ENCODE measurements at places on chromosomes 11 and 22.

- DNase-seq: peak; percentile 46
These were observed 39.1 kb upstream of the LIPT2 start for GRCh38 chr11:74532501-74533246.

GRCh38 chr22:35960854-35961253 is 67.8 kb downstream of the RBFOX2 start:
- DNase-seq: no peak

DNA sequence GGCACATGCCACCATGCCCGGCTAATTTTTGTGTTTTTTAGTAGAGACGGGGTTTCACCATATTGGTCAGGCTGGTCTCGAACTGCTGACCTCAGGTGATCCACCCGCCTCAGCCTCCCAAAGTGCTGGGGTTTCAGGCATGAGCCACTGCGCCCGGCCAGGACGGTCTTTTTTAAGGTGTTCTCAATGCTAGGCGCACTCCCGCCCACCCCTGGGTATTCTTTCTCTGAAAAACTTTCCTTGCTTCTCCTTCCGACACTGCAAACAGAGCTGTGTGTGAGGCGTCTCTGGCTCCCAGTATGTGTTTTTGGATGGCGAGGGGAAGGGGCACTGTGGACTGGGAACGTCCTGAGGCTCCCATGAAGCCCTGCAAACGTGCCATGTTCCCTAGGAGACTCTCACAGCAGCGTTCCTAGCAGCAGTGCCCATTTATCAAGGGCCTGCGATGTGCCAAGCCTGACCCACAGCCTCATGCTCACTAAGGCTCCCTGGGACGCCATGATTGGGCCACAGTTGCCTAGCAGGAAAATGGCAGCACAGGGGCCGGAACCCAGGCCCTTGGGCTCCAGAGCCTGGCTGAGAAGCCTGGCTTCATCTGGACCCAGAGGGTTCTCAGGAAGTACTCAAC is 2.4 kb upstream of the RASL10A start:
- no peak for DNase-seq

GRCh38 chr11:95734009-95734572 is 55.5 kb downstream of the FAM76B start:
- no peak for DNase-seq

GRCh38 chr11:131579932-131580387 is 209.5 kb downstream of the NTM start:
- DNase-seq: no peak

GRCh38 chr22:48900327-48900597 is 927.4 kb downstream of the BRD1 start:
- no peak for DNase-seq

DNA sequence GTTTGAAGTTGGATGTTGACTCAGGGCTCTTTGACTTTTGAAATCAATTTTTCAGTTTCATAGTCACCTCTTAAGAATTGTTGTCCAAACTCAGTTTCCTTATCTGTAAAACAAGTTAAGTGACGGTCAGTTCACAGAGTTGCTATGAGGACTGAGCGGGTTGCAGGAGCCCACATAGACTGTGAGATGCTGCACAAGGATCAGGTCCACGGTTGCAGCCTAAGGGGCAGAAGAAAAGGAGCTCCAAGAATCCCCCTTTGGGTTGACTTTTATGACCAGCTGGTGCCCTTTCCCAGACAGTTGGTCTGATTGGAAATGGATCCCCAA is 55.5 kb upstream of the TIMP3 start:
- DNase-seq: no peak

DNA sequence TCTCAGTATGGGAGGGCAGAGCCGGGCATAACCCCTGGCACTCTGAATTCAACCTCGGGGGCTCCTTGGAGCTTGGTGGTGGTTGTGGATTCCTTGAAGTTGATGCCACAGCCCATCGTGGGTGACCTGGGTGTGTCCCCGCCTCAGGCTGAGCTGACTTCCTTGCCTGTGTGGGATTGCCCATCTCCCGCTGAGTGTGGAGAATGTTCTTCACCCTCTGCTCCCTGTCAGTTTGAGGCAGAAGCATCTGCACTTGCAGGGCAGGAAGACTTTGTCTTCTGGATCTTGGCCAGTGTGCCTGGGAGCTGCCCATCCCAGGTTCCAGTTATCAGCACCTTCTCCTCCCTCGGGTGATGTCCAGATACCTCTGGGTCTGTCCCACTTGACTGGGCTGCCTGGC is 25.3 kb downstream of the CD82 start:
- DNase-seq: no peak
